ENCODE measurements at places on chromosomes 6 and 20.

DNA sequence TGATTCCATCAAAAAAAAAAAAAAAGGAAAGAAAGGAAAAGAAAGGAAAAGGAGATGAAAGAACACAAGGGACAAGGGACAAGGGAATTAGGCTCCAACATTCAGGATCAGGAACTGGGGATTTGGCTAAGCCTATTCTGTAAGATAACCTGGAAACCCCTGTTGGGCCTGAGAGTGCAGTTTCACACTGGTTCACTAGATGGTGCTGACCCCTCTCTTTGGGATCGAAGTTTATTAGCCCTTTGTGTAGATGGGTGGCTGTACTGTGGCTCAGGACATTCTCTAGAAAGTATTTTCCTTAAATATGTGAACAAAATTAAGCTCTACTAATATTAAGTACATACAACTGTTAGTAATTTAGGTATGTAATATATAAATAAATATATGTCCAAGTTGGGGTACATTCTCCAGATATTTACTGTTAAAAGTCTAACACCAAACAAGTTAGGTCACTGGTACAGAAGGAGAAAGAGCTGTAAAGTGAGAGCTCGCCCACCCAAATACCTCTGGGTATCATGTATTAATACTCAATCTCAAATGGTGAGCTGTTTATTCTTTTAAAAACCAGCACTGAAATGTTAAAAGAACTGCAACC is 6.3 kb downstream of the OR2A4 start:
- DNase-seq = peak; percentile 27

DNA sequence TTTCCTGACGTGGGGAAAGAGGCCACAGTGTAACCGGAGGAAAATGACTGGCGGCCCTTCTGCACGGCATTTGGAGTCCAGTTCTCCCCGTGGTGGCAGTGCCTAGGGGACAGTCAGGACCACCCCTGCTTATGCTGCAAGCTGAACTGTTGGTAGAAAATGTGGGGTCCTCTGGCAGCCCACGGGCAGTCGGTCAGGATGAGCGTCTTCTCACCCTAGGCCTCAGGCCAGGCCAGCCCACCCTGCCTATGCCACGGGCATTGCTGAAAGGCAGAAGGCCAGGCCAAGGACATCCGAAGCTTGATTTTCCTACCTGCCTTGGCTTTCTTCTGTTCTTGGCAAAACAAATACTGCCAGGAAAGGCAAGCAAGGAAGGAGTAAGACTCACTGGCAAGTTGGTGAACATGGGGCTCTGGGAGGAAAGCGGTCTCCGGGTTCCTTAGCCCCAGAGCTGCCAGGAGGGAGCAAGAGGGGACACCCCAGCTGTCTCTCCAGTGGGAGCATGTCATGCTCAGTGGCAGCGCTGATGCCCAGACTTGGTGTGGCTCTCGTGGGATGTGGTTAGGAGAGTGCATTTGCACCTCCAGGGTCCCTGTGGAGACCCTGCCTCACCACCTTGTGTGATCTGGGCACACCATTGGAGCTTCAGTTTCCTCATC is 311.6 kb downstream of the QKI start:
- DNase-seq = no peak

DNA sequence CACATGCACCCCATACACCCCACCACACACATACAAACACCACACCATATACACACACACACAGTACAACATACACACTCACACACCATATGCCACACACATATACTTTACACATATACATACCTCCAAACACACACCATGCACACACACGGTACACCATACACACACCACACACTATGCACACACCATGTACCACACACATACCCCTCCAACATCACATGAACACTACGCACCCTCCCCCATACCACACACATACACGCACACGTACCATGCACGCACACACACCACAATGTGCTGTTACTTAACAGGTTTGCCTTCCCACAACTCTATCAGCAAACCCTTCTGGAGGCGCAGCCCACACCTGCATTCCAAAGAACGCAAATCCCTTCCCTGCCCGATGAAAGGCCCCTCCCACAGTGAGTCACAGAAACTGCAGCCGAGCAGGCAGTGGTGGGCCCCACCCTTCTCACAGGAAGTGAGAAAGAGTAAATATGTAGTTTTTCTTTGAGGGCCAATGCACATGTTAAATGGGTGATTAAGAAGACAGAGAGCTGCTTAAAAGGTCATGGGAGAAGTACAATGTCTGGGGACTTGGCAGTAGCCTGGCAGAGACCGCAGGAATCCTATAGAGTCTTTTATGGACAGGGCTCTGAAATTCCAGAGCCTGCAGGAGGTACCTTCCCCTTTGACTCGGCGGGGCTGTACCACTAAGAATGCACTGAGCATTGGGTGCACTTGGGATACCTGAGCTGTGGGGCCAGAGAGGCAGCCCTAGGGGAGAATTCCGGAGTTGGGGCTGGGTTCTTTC is 34.1 kb upstream of the EZR start:
- peak; percentile 93 for DNase-seq

DNA sequence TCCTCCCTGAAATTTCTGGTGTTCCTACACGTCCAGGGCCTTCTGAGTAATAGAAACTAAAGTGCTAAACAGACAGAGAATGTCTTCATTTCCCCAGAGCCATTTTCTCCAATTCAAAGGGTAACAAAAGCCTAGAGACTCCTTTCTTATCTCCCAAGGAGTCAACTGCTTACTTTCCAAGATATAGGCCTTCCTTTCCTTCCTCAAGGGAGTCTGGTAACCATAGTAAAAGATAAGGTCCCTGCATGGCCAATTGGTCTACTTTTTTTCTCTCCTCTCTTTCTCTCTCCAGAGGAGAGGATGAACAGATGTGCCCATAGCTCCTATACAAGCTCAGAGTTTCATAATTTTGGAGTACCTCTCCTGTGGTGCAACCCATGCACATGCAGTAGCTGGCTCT is 185.7 kb downstream of the ASCC3 start:
- DNase-seq = no peak

DNA sequence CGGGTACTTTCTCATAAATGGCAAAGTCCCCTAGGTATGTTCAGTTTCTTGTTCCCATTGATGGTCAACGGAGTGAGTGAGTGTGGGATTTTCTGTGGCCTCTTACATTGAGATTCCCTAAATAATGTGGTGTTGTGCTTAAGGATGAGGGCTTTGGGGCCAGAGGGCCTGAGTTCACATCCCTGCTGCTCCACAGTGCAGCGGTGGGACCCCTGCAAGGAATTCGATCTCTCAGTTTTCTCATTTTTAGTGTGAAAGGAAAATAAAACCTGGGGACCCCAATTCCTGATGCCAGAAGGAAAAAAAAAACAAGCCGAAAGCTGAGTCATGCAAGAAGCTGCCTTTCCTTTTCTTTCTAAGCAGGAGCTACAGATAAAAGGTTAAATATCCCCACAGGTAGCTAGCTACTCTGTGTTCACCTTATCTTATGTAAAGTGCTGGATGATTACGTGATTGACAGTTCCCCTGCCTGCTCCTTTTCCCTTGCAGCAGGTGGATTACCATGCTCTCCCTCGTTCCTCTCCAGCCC is 120.2 kb upstream of the CLDN20 start:
- DNase-seq = no peak

- no peak for DNase-seq
Observed at GRCh38 chr6:161417717-161418462, 144.0 kb upstream of the AGPAT4 start.

- DNase-seq = peak; percentile 68
Observed at GRCh38 chr6:32968867-32969684, 682 bp downstream of the BRD2 start.

GRCh38 chr6:63805808-63806572 is 170.4 kb downstream of the PHF3 start:
- DNase-seq = no peak
